ENCODE measurements at places on chromosomes 2 and 18.

DNA sequence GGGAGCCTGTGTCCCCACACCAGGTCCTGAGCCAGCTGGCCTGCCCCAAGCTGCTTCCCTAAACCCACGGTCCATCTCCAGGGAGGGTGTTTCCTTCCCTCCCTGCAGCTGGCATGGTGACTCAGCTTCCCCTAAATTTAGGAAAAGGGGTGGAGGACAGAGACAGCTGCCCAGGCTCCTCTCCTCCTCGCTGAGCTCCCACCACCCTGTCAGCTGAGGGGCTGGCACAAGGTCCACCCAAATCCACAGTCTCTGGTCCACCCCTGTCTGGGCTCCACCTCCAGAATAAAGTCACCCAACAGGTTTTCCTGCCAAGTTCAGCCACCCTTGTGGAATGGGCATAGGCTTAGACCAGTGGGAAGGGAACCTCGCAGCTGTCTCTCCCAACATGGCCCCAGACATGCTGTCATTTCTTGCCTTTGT lies 156.5 kb downstream of the TNS1 start:
- no peak for DNase-seq

- no peak for DNase-seq
Observed at GRCh38 chr18:73891572-73892421, 255.8 kb downstream of the FBXO15 start.

- peak; percentile 33 for DNase-seq
Observed at GRCh38 chr2:80499095-80499494, 194.5 kb upstream of the LRRTM1 start.

DNA sequence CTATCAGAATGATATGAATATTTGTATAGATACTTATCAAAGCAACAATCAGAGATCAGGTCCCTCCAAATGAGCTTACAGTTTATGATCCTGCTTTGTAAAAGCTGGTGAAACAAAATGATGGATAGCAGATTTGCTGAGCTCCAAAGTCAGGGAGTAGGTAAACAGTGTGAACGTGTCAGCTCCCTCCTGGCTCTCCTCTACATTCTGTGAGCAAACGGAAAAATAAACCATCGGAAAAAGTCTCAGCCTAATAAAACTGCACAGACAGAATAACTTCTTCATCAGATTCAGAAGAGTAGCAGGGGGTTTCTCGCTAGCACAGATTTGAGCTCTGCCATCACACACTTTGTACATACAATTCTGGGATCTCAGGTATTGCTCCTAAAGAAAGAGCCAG lies 51.3 kb downstream of the BCL11A start:
- DNase-seq, result no peak

- no peak for DNase-seq
Observed at GRCh38 chr2:126543081-126543480, 112.9 kb upstream of the GYPC start.

GRCh38 chr2:143264851-143265250 lies 135.6 kb downstream of the ARHGAP15 start:
- DNase-seq, result no peak

DNA sequence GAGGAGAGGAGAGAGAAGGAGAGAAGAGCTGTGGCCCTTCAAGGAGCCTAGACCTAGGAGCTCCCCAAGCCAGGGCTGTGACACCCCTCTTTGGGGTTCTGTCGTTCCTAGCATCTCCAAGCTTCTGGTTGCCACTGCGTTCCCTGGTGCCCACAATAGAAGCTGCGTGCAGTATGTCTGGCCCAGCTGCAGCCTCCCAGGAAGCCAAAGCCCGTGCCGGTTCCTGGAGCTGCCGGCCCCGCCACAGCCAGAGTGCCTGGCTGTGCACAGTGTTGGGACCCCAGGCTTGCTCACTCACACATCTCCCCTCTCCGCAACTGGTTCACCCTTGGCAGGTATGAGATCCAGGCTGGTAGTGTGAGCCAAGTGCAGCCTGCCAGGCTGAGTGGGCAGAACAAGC lies 367.7 kb upstream of the MC4R start:
- DNase-seq, result no peak

- DNase-seq, result no peak
Observed at GRCh38 chr18:56921896-56922480, 224.9 kb upstream of the BOD1L2 start.

All from hematopoietic multipotent progenitor cell (in vitro differentiated cells).